ENCODE measurements at places on chromosomes 6 and 20.

DNA sequence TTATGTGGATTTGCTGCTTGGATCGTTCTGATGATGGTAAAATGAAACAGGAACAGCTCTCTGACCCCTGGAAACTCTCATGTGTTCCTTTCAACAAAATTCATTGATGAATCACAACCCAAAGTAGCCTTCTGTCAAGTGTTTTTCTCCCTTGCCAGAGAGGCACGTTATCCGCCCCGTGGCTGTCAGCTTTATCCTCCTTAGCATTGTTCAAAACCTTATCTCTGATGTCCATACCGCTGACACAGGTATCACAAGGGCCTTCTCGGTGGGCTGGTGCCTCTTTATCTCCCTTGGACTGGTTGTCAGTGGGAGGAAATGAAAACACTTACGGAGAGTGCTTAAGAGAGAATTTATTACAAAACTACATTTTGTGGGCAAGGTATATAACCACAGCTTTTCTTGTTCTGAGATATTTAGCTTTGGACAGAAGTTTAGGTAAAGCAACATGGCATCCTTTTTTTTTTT is 84.9 kb downstream of the TIAM2 start:
- DNase-seq: no peak

DNA sequence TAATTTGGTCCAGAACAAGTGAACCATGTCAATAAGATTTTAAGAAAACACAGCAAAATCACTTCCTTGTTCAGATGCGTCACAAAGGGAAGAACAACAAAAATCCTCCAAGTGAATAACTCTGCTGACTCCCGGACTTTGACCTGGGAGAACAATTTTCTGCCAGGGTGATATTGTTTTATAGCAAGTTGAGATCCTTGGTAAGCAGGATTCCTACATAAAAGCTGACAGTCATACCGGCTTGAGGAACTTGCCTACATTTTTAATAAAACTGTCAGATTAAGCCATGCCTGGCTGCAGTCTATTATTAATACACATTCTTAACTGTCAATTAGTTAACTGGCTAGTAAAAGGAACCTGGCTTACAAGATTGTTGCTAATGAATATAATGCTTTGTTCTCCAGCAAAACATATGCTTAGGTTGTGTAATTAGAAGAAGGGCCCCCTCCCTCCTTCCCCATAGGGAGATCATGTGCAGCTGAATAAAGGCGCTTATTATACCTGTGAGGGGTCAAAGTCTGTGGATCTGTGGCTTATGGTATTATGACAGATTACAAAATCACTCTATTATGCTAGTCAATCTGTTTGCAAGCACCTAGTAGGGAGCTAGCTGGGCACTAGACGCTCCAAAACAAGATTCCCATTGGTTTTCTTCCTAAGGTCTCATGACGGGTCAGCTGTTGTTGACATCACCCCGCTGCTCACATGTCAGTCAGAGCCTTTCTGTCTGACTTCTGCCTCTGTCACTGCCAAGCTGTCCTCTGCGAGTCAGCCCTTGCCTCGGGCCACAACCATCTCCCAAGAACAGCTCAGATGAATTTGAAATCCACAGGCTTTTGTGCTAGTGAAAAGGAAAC is 44.6 kb upstream of the SEC63 start:
- DNase-seq: no peak

DNA sequence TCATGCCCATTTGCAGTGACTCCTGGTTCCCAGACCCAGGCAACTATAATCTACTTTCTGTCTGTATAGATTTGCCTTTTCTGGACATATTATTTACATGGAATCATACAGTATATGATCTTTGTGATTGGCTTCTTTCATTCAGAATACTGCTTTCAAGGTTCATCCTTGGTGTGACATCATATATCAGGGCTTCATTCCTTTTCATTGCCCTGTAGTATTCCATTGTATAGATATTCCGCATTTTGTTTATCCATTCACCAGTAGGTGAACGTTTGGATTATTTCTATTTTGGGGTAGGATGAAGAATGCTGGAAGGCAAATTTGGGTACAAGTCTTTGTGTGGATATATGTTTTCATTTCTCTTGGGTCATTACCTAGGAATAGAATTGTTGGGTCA is 36.1 kb downstream of the PPP1R16B start:
- DNase-seq: no peak

GRCh38 chr6:129324345-129324744 is 385.6 kb downstream of the ARHGAP18 start:
- no peak for DNase-seq

DNA sequence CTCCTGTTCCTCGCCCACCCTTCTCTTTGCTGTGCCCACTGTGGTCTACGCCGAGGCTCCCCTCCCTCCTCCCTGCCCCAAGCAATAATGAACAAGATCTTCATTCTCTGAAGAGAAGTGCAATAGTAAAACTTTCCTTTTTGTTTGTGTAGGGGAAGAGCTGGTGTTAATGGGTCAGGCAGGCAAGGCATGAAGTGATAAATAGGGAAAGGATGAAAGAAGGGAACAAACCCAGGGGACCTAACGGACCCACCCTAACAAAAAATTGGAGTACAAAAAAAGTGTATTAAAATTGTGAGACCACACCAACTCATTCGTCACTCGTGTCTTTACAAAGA is 66.9 kb downstream of the ZBTB2 start:
- no peak for DNase-seq

DNA sequence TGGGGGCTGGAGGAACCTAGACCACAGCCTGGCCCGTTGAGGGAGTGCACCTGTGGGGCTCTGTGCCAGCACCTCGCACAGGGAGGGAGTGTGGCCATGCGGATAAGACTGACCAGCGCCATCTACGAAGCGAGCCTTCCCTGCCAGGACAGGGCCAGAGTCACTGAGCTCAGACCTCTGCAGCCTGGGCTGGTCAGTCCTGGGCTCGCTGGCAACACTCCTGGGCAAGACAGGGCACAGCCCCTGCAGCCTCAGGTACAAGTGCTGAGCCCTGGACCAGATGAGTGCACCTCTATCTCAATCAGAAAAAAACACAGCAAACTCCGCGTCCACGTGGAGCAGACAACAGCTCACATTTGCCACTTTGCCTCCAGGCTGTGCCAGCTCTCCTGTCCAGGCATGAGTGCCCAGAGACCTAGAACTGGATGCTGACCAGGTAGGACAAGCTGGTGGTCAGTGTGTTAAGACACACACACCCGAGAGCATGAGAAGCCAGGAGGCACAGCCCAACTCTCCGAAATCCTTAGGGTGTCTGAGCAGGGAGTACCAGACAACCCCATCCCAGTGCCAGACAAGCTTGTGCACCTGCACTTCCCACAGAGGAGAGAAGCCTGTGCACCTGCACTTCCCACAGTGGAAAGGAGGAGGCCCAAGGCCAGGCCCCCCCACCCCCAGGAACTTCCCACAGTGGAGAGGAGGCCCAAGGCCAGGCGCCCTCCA is 4.9 kb downstream of the ARFRP1 start:
- peak; percentile 25 for DNase-seq
